Lower lobe of right lung (tissue), 2 donors: ENCODE measurements at places on chromosomes 7 and 10.
A peak's percentile ranks its signal among the peaks of the same experiment; 100 is the strongest.

GRCh38 chr10:100864978-100865377 lies 47.8 kb upstream of the SLF2 start:
- DNase-seq, result no peak

- DNase-seq, result peak; percentile 82
Observed at GRCh38 chr10:110207011-110207804, at the start of gene MXI1. Gene MXI1 (plus strand): TSS chr10:110207605. CDS start chr10:110207809, 204 bp downstream.

- no peak for DNase-seq
Observed at GRCh38 chr10:58956926-58957325, 219.5 kb upstream of the PHYHIPL start.

GRCh38 chr7:14209896-14210484 lies 220.5 kb upstream of the ETV1 start:
- DNase-seq, result no peak

DNA sequence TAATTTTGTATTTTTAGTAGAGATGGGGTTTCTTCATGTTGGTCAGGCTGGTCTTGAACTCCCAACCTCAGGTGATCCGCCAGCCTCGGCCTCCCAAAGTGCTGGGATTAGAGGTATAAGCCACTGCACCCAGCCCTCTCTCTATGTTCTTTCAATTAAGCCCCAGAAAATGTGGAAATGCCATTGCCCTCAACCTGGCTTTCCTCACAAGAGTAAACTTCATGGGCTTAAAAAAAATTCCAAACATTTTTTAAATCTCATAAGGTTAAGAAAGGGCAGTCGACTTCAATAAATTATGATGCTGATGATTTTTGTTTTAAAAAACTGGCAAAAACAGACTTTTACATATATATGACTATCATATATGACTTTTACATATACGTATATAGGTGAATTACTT lies 107.6 kb downstream of the TES start:
- no peak for DNase-seq

DNA sequence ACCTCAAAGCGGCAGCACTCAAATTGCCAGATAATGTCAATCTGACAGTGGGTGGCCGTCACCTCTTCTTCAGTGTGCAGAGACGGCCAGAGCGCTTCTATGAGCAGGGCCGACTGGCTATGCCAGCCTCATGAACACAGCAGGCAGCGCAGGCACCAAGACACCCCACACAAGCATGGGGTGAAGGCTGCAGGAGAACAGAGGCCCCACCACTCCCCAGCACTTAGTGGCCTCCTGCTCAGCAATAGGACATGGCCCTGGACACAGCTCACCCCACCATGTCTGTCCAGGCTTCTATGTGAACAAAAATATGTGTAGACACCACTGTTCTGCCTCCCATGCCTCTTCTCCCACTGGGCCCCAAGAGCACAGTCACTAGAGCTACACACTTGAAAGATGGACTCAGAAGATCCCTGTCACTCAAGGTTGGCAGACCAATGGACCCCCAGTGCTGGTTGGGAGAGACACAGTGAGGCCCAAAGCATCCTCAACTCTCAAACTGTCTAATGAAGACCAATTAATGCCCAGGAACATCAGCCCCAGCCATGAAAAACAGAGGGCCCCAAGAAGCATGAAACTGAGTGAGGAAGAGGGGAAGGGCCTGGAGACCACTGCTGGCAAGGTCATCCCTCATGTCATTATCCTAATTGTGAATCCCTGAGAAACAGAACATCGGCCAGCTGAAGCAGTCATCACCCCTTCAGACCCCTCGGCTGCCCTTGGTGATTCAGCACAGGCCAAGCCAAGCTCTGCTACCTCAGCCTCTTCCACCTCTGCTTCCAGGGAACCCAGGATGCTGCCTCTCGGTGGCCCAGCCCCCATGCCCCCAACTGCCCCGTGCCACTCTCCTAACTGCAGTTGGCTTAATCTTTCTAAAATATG lies 77.7 kb downstream of the GRID1 start:
- DNase-seq, result no peak

GRCh38 chr10:96642530-96642929 lies 55.7 kb upstream of the TM9SF3 start:
- DNase-seq, result no peak

- no peak for DNase-seq
Observed at GRCh38 chr10:86377797-86378146, 11.2 kb upstream of the GRID1 start.

GRCh38 chr7:146216396-146217041 lies 99.9 kb downstream of the CNTNAP2 start:
- no peak for DNase-seq

- peak; percentile 82 for DNase-seq
Observed at GRCh38 chr10:48655411-48656240, 29.0 kb upstream of the WDFY4 start.

DNA sequence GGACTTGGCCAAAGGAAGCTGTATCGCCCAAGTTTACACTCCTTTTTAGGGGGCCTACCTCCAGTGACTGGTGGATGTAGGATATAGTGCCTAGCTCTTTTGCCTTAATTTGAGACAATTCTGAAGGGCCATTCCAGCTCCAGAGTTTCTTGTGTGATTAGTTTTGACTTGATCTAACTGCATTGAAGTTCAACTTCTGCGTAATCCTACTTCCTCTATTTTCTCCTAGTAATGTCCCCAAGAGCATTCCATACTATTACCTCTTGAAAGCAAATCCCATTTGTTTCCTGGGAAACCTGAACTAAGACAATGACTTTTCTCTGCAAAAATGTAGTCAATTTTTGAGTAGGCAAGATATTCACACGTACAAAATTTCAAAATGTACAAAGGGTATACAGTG lies 4.7 kb upstream of the H2AZ2 start:
- DNase-seq, result no peak

- DNase-seq, result no peak
Observed at GRCh38 chr7:42174391-42174912, 62.6 kb downstream of the GLI3 start.

DNA sequence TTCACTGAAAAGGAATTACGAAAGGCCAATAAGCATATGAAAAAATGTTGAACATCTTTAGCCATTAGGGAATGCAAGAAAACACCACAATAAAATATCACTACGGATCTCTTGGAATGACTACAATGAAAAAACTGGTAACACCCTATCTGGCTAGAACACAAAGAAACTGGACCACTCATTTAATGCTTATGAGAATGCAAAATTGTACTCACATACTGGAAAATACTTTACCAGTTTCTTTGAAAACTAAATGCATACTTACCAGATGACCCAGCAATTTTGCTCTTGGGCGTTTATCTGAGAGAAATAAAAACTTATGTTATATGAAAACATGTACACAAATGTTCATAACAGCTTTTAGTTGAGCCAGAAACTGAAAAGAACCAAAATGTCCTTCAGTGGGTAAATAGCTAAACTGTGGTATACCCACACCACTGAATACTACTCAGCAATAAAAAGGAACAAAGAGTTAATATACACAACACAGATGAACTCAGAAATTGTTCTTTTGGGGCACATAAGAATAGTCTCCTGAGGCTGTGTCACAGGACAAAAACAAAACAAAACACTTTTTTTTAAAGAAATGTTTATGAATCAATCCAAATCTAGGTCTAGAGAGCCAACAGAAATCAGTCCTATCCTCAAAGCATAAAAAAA lies 23.5 kb downstream of the CNOT4 start:
- no peak for DNase-seq

- peak; percentile 48 for DNase-seq
Observed at GRCh38 chr7:87599336-87599735, 1.3 kb downstream of the ABCB1 start.

DNA sequence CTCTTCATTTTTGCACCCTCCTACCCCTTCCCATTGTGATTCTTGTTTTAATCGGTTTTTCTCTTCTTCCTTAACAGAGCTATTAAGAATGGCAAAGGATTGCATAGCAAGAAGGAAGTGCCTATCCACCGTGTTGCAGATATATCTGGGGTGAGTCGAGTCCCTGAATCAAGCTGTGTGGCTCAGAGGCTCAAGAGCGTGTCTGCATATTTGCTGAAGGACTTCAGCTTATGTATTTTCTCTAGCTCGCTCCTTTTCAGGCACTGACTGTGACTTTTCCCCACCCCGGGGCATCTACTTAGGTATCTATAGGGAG lies 126.6 kb downstream of the LRRC4 start:
- no peak for DNase-seq

DNA sequence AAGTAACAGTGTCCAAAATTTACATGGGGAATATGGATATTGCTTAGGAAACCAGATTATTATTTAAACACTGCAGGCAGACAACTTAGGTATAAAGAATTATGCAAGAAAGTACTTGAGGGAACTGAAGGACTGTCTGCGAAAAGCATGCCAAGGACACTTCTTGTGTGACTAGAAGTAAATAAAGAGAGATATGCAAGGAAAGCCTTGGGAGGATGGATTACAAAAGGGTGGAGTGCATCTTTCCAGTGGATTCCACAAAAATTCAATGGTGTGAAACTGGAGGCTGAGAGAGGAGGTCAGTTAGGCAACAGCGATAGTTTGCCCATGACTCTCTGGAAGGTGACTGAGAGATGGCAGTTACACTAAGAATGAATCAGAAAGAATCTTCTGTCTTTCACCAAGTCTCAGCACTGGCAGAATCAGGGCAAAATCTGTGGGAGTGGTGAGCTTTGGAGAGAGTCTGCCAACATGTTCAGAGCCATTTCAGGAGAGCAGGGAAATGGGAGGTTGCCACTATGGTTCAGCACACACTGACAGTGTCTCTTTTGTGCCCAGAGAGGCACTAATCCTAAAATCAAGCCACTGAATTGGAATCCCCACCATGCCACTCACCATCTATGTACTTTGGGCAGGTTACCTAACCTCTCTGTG lies 331.6 kb downstream of the BMPER start:
- DNase-seq, result no peak

- no peak for DNase-seq
Observed at GRCh38 chr10:12785415-12785831, 216.1 kb downstream of the CCDC3 start.

- DNase-seq, result no peak
Observed at GRCh38 chr7:132492823-132493445, 83.3 kb downstream of the PLXNA4 start.

GRCh38 chr10:86139066-86139657 lies 227.4 kb downstream of the GRID1 start:
- no peak for DNase-seq

GRCh38 chr10:2456834-2457233 lies 610.5 kb upstream of the PFKP start:
- no peak for DNase-seq

DNA sequence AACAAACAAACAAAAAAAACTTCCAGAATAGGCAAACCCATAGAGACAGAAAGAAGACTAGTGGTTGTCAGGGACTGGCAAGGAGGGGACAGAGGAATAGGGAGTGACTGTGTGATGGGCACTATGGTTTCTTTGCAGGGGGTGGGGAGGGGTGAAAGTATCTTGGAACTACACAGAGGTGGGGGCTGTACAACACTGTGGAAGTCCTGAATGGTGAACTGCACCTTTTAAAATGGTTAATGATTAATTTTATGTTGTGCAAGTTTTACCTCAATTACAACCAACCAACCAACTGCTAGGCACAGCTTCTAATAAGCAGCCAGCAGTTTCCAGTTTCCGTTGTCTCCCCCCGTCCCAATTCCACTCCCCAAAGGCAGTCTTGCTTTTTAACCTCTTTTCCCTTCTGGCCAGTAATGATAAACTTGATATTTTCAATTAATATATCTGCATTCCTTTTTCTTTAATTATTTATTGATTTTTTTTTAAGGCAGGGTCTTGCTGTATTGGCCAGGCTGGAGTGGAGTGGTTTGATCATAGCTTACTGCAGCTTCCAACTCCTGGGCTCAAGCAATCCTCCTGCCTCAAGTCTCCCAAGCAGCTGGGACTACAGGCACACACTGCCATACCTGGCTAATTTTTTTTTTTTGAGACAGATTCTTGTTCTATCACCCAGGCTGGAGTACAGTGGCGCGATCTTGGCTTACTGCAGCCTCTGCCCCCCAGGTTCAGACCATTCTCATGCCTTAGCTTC lies 46.8 kb downstream of the HIP1 start:
- DNase-seq, result no peak

GRCh38 chr7:120733835-120734234 lies 124.1 kb downstream of the TSPAN12 start:
- DNase-seq, result no peak

DNA sequence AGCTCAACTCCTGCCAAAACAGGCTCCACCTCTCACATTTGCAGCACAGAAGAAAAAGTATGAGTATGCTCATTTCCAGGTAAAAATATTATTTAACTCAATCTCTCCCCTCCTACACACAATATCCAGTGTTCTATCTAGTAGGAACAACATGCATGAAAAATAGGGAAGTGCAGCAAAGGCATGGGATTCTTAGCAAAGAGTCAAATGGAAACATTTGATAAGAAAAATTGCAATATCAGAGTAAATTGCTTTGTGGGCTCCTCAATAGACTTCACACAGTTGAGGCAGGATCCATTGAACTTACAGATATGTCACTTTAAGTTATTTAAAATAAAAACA lies 150.9 kb downstream of the ANK3 start:
- DNase-seq, result no peak

- no peak for DNase-seq
Observed at GRCh38 chr7:98180751-98181150, 30.5 kb upstream of the BHLHA15 start.

DNA sequence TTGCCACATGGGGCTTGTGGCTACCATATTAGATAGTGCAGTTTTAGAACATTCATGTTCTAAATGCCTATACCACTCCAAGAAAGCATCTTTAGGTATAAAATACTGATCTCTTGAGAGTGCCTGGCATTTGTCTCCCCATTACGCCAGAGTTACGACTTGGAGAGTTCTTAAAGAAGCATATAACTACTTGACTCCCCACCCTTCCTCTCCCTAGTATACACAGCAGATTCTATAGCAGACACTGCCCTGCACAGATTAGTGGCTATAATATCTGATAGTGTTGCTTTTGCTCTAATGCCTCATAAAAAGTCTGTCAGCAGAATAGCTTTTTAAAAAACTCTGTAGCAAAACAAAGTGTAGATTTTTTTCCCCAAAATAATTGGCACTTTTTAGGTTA lies 90.8 kb downstream of the ZMYND11 start:
- DNase-seq, result no peak
